ENCODE measurements at places on chromosomes 2 and 18.
A peak's percentile ranks its signal among the peaks of the same experiment; 100 is the strongest.

- no peak for DNase-seq
Observed at GRCh38 chr18:62741118-62741566, 25.8 kb downstream of the PHLPP1 start.

DNA sequence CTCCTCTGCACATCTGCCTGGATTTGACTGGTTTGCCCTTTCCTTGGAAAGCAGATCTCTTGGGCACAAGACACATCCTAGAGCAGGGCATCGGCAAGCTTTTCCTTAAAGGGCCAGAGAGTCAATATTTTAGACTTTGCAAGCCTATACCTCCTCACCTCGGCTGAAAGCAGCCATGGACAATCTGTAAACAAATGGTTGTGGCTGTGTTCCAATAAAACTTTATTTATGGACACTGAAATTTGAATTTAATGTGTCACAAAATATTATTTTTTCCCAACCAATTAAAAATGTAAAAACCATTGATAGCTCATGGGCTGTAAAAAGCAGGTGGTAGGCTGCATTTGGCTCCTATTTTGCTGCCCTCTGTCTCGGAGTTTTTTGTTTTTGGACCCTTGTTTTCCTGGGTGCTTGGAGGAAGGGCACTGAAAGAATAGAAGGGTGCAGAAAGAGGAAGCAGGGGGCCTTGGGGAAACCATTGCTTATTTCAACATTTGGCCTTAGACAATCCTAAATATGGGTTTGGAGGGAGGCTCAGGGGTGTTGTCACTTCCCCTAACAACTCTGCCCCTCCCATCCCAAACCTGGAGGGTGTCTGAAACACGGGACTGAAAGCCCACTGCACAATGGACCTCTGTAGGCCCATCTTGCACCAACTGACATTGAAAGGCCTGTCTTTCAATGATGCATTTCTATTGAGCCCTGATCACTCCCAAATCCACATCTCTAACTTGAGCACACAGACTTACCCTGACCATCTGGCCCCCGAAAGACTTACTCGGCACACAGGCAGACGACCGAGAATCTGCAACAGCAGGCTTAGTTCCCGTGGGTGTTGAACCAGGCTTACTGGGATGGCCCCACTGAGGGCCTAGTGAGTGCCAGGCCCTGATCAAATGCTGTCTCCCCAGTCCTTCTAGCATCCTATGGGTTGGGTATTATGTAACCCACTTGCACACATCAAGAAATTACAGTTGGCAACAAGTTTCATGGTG lies 7.1 kb upstream of the ZFP36L2 start:
- DNase-seq, result peak; percentile 64

DNA sequence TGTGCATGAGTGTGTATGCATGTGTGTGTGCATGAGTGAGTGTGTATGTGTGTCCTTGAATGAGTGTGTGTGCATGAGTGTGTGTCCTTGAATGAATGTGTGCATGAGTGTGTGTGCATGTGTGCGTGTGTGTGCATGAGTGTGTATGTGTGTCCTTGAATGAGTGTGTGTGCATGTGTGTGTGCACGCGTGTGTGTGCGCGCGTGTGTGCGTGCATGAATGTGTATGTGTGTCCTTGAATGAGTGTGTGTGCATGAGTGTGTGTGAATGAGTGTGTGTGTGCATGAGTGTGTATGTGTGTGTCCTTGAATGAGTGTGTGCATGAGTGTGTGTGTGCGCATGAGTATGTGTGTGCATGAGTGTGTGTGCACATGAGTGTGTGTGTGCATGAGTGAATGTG lies 271.9 kb downstream of the RNF144A start:
- DNase-seq, result no peak

DNA sequence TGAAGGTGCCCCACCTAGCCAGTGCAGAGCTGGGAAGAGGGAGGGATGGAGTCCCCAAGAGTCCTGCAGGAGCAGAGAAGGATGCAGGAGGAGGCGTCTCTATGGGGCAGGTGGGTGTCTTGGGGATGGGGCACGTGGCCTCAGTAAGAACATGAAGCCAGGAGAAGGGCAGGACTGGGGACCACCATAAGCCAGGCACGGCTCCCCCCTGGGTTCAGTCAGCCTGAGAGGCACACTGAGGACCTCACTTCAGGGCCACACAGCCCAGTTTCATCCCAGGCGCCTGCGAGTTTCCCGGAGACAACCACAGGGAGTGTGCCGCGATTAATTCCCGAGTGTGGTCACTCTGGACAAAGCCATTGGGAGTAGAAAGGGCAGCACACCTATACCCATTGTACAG lies 120.3 kb downstream of the GYPC start:
- DNase-seq, result no peak

DNA sequence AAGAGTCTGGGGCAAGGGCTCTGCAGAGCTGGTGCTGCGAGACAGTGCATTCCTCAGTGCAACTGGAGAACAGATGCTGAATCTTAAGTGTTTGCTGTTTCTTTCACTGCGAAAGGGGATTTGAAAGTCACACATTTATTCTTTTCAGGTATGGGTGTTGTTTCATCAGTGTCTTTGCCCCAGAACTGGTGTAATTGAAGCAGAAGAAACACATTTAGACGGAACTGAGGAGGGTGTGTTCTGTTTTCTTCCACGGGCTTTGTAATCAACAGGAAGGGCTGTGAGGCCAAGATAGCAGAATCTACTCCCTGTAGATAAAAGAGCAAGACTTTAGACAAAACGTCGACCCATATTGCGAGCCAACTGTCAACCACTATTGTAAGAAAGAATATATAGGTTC lies 151.9 kb downstream of the EPHA4 start:
- no peak for DNase-seq

DNA sequence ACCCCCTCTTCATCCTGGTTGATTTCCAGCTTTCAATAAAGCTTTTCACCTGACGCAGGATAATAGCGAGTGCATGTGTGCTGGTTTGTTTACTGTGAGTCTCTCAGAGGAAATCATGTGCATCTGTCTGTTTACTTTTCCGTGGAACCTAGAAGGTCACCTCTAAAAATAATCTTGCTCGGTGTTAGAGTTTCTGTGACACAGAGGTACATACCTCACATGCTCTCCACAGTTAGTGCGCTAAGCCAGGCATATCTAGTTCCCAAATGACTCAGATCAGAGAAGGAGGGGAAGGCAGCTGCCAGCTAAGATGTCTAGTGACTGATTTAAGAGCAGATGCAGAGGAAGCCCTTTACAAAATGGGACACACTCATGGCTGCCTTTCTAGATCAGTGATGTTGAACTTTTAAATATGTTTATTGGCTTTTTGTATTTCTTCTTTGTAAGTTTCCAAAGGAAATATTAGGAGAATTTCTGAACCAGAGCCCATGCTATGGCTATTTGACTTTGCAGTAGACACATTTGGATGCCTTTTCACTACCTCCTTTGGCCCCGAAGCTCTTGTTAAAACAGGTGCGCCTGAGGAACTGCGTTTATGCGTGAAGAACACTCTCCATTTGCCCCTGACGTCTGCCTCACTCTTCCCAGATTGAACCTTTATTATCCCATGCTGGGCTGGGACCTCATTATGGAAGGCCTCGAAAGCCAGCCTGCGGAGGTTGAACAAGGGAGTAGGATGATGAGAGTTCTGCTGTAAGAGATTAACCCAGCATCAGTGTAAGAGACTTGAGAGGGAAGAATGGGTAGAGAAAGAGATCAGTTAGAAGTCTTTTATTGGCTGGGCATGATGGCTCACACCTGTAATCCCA lies 145.6 kb downstream of the FAM161A start:
- DNase-seq, result no peak

GRCh38 chr18:55349685-55350084 lies 238.3 kb downstream of the TCF4 start:
- DNase-seq, result peak; percentile 28

GRCh38 chr2:167715932-167716331 lies 531.5 kb downstream of the STK39 start:
- no peak for DNase-seq

DNA sequence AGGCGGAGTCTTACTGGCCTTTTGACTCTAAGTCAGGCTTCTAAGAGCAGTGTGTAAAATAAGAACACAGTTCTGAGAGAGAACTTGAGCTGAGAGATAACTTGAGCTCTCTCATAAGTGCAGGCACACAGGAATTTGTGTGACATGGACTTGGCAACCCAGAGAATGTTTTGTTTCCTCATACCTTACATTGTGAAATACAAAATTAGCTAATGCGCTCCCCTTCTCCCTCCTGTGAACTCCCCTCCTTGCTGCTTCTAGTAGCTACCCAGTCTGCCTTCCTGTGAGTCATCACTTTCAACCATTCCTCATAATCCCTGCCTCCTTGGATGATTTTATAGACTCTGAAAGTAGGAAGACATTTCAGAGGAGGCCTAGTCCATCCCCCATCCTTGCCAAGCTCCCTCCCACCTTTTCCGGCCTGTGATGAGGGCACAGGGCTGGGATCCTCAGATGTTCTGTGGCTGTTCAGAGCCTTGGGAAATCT lies 22.6 kb downstream of the FER1L5 start:
- DNase-seq, result no peak

- DNase-seq, result no peak
Observed at GRCh38 chr18:45104049-45104395, 423.3 kb downstream of the SETBP1 start.

GRCh38 chr2:177639262-177639914 lies 246.8 kb downstream of the AGPS start:
- DNase-seq, result no peak

DNA sequence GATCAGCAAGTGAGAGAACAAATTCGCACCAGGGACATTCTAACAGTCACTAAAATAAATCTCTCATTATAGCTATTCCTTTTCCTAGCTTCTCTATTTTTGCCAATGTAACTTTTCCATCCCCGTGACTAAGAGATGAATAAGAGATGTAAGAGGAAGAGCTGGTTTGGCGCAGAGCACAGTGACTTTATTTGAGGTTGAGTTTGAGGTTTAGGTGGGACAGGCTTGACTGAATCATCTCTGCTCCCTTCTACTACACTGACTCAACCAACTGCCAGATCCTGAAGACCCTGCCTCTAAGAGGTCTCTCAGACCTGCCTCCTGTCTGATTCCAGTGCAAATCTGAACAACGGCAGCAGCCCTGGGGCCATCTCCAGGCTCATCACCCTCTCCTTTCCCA lies 28.0 kb downstream of the RFX8 start:
- no peak for DNase-seq

DNA sequence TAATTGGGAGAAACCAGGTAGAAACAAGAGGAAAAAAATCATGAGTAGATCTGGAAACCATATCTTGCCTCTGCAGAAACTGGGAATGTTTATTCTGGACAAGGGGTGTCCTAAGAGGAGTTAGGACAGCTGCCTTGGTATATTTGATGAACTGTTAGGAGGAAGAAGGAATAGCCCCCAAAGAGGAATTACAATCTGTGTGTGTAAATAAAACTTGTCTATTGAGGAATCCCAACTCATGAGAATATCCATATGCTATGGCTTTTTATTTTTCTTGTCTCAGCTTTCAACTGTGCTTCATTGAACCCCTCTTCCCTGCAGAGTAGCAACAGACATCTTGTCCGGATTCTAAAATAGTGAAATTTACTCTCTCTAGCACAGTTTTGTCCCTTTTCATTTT lies 423.5 kb upstream of the SLC14A2 start:
- DNase-seq, result no peak

- no peak for DNase-seq
Observed at GRCh38 chr2:147499785-147500184, 345.0 kb upstream of the ACVR2A start.

DNA sequence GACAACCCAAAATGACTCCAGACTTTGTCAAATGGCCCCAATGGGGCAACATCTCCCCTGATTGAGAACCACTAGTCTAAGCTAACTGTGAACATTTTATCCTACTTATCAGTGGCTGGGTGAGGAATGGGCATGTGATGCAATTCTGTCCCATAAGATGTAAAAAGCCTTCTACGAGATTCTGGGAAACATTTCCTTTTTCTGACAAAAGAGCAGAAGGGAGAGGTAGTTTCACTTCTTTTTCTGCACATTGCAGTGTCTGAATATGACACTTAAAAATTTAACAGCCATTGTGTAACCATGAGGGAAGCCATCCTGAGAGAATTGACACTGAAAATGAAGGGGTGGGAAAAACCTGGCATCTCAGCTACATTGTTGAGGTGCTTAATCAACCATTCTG lies 17.3 kb upstream of the MARCHF4 start:
- DNase-seq, result no peak

- DNase-seq, result no peak
Observed at GRCh38 chr2:12890066-12890465, 173.3 kb downstream of the TRIB2 start.

DNA sequence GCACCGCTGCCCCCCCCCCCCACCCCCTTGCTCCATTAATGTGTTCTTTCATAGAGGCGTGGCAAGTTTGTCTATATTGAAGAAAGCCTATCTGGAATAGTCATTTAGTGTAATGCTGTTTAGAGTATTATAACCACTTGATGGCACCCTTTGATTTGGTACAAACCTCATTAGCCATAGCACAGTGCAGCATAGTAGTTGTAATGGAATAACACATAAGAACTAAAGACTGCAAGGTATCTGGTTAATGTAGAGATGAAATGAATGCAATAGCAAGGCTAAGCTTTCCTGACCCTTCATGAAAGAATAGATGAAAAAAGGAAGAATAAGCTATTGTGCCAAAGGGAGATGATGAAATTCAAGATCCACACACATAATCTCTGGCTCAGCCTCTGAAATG lies 81.9 kb downstream of the EHBP1 start:
- DNase-seq, result peak; percentile 61

- DNase-seq, result peak; percentile 74
Observed at GRCh38 chr2:100984892-100985307, 17.2 kb upstream of the RPL31 start.

DNA sequence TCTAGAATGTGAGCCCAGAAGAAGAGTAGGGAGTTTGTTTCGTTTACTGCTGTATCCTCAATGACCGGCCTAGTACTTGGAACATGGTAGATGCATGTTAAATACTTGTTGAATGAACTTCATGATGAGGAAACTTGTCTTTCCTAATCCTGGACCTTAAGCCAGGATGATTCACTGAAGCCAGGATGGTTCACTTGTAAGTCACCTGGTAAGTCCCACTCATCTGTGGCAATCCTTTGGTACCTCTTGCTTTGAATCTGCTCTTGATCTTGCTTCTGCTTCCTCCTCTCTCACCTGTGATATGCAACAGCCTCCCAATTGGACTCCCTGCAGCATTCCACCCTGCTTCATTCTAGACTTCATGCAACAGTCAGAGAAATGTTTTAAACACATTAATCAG lies 43.6 kb downstream of the QPCT start:
- DNase-seq, result no peak

DNA sequence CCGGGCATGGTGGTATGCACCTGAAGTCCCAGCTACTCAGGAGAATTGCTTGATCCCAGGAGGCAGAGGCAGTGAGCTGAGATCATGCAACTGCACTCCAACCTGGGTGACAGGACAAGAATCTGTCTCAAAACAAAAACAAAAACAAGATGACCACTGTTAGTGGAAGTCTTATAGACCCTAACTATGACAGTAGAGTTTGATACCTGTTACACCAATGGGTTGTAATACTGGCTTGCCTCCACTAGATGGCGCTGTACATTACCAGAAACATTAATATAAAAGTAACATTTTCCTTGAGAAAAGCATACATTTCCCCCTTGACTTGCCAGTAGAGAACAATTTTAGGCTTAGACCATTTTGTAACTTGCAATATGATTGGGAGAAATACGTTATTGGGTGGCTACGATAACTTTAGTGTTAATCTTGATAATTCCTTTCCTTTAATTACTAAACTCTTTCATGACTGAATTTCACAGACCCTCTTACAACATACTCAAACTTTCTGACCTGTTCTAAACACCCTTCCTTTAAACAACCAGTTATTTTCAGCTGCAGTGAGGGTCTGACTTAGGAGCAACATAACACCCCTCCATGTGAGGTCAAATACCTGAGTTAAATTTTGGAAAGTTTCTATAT lies 19.5 kb downstream of the SLC25A52 start:
- DNase-seq, result peak; percentile 41

Measured in pons (tissue), 1 donor.